ENCODE measurements at places on chromosomes 6 and 20.

DNA sequence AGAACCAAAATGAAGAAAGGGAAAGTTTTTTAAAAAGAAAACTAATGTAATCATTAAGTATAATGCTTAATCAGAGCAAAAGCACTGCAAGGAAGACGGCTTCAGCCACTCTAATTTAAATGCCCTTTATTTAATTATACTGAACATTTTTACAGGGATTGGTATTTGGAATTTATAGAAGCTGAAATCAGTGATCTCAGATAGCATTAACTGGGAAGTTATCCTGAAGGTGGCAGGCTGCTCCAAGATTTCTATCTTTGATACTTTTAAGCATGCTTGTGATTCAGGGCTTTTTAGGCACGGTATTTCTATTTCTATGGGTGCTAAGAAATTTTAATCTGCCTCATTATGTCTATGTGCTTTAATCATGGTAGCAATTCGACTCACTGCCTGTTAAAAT lies 1.3 kb upstream of the NDUFAF4 start:
- DNase-seq = no peak

DNA sequence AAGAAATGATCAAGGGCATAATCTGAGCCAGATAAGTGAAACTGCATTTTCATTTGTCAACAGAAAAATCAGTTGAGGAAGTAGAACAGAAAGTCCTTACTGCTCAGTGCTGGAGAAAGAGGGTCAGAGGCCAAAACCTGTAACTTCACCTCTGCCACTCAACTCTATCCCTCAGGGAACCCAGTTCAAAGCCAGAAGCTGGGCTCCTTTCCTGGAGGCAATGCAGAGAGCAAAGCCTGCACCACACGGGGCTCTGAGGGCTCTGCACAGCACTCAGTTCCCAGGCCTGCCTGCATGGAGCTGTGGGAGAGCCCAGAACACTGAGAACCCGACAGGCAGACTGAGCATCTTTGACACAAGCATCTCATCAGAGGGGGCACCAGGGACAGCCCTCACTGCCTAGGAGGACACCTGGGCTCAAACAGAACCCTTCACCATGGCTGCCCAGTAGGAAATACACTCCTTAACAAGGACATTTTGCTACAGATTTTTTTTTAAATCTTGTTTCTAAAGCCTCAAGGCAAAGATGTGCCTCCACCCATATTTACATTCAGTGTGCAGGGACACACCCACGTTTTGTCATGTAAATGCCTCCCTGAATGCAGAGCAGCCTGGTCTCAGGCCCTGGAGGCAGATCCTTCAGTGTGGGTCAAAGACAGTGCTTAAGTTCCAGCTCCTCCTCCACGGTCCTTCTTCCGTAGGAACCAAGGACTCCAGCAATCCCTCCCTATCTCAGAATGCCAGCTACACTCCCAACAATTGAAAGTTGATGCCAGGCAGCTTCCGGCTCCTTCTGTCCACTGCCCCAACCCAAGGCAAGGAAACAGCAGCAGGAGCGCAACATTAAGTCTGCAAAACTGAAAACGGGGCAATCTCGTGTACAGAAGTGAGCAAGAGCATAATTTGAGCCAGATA lies 6.6 kb downstream of the RNASET2 start:
- DNase-seq = no peak

DNA sequence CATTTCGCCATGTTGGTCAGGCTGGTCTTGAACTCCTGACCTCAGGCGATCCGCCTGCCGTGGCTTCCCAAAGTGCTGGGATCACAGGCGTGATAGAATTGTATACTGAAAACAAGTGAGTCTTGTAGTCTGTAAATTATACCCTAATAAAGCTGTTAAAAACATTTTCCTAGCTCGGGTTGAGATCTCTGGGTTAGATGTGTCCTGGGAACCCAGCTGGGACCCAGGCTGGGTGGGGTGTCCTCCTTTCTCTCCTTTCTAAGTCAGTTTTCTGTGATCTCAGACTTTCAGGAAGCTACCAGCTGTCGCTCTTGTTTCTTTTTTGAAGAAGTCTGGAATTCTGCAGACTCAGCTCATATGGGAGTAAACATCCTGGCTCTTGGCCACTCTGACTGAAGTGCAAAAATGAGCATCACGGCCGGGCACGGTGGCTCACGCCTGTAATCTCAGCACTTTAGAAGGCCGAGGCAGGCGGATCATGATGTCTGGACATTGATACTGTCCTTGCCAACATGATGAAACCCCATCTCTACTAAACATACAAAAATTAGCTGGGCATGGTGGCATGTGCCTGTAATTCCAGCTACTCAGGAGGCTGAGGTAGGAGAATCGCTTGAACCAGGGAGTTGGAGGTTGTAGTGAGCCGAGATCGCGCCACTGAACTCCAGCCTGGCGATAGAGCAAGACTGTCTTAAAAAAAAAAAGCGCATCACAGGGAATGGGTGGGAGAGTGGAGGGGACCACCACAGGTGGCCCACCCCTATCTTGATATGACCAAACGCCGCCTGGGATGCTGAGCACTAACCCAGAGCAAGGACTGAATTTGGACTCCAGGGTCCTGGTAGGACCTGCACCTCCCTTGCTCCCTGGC lies 9.9 kb upstream of the PCIF1 start:
- DNase-seq = no peak

GRCh38 chr6:89085409-89086205 lies 5.1 kb downstream of the PNRC1 start:
- DNase-seq = no peak

DNA sequence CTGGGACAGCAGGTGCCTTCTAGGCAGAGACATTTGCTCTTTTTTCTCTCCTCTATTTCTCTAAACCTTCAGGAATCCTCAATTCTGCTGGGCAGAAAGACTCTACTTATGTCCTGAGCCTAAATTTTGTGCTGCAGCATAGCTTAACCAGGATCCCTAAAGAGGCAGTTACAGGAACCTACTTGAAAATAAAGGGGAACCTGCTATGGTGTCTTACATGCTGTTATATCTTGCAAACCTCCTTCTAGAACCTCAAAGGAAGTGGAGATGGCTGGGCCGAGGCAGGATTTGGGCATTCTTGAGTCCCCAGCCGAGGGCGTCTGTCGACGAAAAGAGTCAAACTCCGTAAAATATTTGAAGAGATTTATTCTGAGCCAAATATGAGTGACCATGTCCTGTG lies 17.1 kb upstream of the GMNN start:
- no peak for DNase-seq

DNA sequence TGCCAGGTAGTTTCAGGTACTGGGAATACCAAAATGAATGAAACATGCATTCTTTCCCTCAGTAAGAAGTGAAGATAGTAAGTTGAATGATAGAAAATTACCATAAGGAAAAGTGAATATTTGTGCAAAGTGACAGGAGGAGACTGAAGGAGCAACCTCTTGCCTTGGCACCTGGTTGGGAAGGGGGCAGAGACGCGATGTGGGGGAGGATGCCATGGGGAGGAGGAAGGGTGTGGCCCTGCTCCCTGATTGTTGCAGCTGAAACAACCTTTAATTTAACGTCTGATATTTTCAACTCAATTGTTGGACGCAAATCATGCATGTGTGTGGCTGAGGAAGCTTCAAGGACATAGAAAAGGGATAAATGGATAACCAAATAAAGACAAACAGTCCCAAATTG lies 72.1 kb upstream of the ENPP5 start:
- no peak for DNase-seq

DNA sequence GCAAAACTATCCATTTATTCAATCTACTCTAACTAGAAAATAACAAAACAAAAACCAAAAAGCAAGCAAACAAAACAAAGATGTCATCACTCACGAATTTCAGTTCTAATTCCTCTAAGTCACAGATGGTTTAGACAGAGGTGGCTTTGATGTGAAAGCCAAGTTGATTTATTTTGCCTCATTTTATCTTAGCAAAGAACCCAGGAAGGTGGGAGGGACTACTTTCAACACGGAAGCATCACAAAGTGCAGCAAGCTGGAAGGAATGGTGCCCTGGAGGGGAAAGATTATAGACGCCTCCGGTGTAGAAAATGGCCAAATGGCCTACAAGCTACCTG lies 88.4 kb downstream of the LAMP5 start:
- no peak for DNase-seq

- DNase-seq = no peak
Observed at GRCh38 chr6:165098165-165098564, 211.2 kb downstream of the C6orf118 start.

GRCh38 chr6:109314313-109314712 lies 68.0 kb downstream of the CD164 start:
- no peak for DNase-seq

- no peak for DNase-seq
Observed at GRCh38 chr20:16434062-16434664, 139.1 kb downstream of the KIF16B start.

DNA sequence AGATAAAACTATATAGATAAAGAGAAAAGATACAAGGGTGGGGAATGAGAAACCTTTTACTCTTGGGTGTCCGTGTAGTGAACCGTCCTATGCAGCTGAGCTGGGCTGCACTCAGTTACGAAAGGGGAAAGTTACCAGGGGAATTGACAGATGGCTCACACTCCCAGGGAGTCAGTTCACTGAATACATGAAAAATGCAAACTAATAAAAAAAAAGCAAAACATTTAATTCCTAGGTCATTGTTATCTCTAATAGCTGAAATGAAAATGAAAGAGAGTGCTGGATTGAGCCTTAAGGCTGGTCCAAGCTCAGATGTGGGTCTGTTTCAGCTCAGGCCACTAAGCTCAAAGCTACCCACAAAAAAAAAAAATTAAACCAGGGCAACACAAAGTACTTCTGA lies 138.0 kb downstream of the THBS2 start:
- DNase-seq = no peak

DNA sequence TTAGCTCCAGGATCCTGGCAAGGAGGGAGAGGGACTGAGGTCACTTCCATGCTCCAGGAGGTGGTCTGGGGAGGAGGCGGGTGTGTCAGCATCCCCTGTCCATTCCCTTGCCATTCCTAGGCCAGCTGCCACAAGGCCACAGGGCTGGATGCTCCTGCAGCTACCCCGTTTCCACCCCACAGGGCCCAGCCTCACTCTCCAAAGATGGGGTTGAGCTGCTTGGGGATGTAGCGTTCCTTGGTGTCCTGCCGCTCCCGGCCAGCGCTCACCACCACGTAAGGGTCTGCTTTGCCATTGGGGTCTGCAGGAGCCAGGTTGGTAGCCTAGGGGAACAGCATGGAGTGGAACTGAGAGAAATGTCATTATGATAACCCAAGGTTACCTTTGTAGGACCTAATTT lies 23.0 kb downstream of the ERGIC3 start:
- no peak for DNase-seq

DNA sequence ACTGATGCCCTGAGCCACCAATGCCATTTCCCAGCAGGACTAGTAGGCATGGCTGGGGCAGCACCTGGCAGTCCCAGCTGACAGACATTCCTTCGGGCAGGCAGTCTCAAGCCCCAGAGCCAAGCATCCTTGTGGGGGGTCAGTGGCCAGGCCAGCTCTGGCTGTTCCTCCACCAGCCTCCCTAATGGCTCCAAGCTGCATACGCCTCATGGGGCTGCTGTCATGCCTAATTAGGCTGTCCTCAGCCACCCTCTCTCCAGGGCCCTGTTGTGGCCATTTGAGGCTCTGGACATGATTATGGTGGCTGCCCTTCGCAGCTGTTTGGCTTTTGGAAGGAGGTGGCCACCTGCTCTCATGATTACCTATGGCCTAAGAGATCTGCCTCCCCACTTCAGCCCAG lies 79.4 kb downstream of the DLGAP4 start:
- no peak for DNase-seq

GRCh38 chr6:22556266-22556665 lies 13.1 kb upstream of the HDGFL1 start:
- DNase-seq = no peak

- no peak for DNase-seq
Observed at GRCh38 chr6:48136856-48137255, 25.9 kb upstream of the PTCHD4 start.

DNA sequence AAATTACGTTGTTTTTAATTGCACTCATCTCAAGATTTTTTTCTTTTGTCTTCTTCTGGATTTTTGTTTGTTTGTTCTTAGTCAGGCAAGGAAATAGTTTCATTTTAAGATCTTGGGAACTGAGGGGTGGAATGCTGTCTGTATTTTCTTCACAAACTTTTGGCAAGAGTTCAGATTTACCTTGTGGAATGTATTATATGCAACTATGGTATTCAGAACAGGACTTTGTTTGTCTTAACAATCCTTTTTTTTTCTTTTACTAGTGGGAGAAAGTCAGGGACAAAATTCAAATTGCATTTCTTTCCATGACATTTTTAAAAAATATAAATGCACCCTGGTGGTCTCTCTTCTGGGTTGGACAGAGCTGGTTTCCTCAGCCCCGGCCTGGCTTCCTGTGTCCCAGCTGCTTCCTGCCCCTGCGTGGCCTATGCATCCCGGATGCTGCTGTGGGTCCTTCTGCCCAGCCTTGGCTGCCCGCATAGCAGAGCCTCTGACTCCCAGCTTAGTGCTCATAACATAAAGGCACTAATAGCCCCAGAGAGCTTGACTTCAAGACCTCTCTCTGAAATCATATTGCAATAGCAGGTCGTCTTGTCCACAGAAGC lies 520.7 kb downstream of the QKI start:
- no peak for DNase-seq

Data from esophagus squamous epithelium (tissue), 5 donors.